ENCODE measurements at places on chromosomes 1 and 21. TPM values are rescaled to one million over a fixed set of nuclear protein-coding genes. Genes with fewer than 3 reads are reported as not detected.

GRCh38 chr1:197268012-197268411, at the start of gene CRB1:
TSS of gene CRB1 (plus strand) at chr1:197268252. CDS start at chr1:197268413, 161 bp downstream.
- DNase-seq, result no peak

MFSD2A gene
- total RNA-seq, result 3.6 TPM

DNA sequence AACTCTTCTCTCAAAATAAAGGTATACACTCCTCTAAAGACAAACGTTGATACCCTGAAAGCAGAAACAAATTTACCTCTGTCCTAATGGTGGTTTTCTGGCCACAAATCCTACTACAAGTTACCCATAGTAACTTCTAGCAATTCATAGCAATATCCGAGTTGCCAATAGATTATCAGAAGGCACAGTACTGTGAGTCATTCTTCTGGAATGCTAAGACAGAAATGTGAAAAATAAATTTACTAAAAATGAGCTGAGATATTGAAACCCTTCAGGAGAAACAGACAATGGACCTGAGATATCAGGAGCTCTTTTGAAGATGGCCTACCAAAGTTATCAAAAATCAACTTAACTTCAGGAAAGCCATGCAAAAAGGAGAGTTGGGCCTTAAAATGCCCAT, 715.0 kb upstream of the ADAMTS5 start:
- peak; percentile 25 for DNase-seq

- peak; percentile 84 for DNase-seq
Observed at GRCh38 chr1:94122201-94122970, 1.4 kb upstream of the ABCA4 start.

DNA sequence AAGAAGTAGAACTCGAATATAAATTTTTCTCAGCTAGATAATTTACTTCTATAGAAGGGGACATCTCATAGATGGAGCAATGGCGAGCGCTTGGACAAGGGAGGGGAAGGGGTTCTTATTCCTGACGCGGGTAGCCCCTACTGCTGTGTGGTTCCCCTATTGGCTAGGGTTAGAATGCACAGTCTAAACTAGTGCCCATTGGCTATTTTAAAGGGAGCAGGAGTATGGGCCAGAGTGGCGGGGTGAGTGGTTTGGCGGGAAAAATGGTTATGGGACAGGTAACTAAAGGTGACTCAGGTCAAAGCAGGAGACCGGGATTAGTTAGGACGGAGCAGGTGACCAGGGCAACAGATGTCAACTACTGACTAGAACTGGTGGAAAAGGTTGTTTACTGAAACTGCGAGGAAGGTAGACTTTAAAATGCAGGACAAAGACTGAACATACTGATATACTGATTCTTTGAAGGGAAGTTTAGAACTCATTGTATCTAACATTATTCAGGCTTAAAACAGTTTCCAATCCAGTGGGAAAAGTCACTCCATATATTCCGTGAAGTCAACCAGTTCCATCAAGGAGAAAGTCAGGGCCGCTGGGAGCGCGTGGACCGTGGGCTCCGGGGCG, 940 bp upstream of the ATAD3A start:
- DNase-seq, result peak; percentile 65

- no peak for DNase-seq
Observed at GRCh38 chr1:112446411-112446810, 50.4 kb downstream of the CTTNBP2NL start.

GRCh38 chr1:233097546-233097945, 147.1 kb downstream of the NTPCR start:
- no peak for DNase-seq

DNA sequence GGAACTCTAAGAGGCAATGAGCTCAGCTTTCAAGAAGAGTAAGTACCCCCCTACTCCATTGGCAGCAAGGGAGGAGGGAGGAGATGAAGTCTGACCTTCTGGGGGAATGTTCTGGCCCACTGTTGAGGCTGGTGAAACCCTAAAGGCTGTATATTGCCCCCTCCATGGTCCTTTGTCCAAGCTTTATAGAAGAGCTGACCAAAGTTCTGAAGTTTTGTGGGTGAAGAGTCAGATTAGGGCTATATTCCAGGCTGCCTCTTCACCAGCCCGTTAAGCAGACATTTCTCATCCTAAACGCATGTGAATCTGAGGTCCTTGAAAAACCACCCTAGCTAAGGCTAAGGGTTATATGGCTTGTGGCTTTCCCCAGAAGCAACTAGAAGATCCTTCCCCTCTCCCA, 1.4 kb downstream of the C1orf94 start:
- DNase-seq, result no peak

DNA sequence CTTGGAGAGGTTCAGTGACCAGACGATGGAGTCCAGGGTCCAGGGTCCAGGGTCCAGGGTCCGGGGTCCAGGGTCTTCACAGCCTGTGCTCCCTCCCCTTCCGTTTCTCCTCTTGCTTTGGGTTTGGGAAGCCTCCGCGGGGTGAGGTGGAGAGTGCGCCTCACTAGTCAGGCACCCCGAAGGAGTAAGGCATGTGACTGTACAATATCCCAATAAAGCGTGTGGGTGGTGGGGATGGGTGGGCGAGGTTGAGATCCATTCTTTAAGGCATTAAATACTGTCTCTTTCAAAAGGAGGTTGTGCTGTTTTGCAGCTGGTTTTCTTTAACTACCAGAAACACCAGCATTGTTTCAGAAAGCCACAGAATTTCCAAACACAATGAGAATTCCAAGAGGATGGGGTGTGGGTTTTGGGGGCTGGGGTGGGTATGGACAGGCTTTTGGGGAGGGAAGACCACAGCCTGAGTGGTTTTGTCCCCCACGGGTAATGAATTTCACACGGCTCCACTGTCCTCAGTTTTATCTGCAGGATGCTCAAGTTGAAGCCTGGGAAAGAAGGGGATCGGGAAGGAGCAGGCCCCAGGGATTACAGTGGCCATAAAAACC, 65.7 kb downstream of the KIF26B start:
- no peak for DNase-seq

TMPRSS2 gene
- not detected for total RNA-seq

DNA sequence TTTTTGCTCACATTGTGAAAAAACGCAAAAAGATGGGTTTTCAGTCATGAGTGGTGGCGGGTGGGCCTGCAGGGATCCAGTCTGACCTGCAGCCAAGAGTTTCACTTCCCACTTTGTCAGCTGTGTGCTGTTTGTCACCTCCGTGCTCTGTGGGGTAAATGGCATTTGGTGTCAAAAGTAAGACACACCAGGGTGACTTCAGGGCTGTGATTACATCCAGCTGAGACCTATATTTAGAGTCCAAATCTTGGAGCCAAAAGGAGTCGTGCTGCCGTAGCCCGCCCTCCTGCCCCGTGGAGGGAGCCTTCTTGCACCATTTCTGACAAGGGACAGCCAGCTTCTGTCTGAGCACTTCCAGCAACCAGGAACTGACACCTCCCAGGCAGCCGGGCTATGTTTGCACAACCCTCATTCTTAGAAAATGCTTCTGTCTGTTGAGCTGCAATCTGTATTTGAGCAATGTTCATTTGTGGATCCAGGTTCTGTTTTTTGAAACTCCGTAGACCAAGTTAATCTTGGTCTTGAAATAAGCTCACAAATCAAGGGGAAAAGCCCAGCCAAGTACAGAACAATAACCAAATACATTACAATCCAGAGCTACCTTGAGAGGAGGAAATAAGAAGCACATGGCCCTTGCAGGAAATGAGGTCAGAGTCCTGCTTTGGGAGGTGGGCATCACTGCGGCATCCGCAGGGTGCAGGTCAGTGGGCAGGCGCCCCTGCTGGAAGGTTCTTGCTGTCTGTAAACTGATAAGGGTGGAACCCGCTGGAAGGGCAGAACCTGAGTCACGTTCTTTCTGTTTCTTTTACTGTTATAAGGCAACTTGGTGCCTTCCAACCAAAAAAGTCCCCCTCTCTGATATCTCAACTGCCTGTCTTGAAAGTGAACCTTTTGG, 14.4 kb downstream of the ABCG1 start:
- DNase-seq, result peak; percentile 76

GRCh38 chr21:37562920-37563640, 196.5 kb downstream of the DYRK1A start:
- DNase-seq, result no peak

- no peak for DNase-seq
Observed at GRCh38 chr1:44485934-44486460, 80.9 kb downstream of the RNF220 start.

DNA sequence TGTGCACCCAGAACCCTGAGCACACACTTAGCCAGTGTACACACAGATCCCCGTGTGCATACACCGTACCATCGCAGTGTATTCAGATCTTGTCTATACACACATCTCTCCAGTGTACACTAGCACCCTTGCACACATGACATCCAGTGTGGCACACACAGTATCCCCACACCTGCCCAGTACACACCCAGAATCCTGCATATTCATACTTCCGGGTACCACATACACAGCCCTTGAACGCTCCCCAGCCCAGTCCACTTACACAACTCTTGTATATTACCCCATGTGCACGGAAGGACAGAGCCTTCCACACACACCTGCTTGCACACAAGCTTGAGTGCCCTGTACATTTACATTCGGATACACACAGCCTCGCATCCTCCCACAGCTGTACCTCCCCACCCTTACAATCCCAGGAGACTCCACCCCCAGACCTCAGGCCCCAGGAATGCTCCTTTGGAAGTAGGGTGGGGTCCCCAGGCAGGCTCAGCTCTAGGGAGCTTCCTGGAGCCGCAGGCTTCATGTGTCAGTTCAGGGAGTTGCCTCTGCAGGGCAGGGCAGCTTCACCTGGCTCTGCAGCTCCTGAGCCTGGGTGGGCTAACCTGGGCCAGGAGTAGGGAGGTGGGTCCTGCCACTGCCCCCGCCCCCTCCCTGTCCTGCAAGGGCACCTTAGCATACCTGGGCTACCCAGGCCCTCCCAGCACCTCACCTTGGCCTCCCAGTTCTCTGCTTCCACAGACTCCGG, 46.2 kb downstream of the AHDC1 start:
- no peak for DNase-seq

- DNase-seq, result peak; percentile 25
Observed at GRCh38 chr1:155835548-155835947, 21.5 kb downstream of the GON4L start.

- DNase-seq, result no peak
Observed at GRCh38 chr1:4076346-4076745, 176.3 kb upstream of the C1orf174 start.

TDRD5 gene
- total RNA-seq, result not detected

DNA sequence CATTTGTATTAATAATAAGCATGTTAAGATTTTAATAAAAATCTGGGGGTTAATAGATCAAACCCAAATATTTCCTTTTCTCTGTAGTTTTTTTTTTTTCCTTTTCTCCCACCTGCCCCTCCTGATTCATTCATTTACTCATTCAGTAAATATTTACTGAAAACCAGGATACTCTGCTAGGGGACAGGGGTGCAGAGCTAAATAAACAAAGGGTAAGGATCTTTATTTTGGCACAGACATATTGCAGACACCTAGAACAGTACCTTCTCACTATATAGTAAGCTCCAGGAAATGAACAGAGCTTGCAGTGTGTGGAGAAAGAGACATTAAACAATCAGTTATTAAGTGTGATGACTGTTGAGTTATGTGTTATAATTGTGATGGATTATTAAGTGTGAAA, 60.9 kb downstream of the AK5 start:
- no peak for DNase-seq

TAGLN2 gene
- 156 TPM for total RNA-seq

ZSCAN20 gene
- total RNA-seq, result 11.2 TPM

- no peak for DNase-seq
Observed at GRCh38 chr1:13869172-13869797, 169.3 kb downstream of the PRDM2 start.

DNA sequence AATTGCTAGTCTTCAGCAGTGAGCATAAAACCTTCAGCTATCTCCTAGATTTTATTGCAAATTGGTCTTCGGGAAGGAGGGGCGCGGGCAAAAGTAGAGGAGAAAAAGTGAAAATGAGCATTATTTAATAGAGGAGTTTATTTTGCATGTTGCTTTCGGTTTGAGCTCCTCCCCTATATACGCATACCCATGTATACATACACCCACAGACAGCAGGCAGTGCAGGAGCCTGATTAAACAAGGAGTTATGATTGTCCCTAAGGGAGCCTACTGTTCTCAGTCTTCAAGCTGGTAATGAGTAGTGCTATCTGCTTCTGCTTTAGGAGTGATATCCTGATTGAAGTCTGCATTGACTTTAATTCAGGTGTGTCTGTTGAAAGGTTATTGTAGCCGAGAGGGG, 133.8 kb downstream of the SPATA46 start:
- DNase-seq, result no peak

DNA sequence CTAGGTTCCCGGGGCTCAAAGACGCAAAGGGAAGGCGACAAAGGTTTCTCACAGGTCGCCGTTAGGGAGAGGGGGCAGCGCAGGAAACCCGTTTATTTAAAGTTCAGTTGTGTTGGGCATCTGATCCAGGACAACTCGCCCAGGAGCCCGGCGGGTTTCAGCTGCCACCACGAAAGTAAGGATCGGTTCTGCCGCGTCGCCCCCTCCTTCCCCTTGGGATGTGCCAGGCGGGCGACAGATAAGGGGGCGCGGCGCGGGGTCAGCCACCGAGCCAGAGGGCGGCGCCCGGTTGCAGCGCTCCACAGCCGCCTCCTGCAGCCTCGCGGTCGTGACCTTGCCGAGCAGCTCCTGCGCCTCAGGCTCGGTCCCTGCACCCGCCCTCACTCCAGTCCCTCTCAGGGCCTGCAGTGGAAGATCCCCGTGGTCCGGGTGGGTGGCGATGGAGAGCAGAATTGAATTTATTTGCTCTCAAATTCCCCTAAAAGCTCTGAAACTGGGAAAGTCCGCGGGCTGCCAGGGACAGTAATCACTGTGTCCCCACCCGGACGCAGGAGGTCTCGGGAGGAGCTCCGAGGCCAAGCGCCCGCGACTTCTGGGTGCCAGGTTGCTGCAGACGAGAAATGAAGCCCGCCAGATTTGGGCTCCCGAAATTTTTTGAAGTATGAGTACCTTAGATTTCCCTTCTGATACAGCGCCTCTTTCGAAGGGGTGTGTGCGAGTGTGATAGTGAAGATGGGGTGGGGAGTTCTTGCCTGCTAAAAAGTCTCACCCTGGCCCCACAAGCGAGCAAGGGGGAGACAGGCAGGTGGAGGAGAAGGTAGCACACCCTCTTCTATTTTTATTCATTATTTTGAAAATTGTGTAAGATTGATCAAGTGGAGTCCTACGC, 28.4 kb upstream of the NFIA start:
- peak; percentile 94 for DNase-seq

GRCh38 chr1:21706151-21706835, 37.1 kb upstream of the RAP1GAP start:
- DNase-seq, result no peak

GRCh38 chr1:10065344-10065685, 32.6 kb downstream of the UBE4B start:
- DNase-seq, result no peak

PTGS2 gene
- total RNA-seq, result 3.3 TPM

FAM72C gene
- 0.59 TPM for total RNA-seq

OR4F29 gene
- total RNA-seq, result under 0.01 TPM

DNA sequence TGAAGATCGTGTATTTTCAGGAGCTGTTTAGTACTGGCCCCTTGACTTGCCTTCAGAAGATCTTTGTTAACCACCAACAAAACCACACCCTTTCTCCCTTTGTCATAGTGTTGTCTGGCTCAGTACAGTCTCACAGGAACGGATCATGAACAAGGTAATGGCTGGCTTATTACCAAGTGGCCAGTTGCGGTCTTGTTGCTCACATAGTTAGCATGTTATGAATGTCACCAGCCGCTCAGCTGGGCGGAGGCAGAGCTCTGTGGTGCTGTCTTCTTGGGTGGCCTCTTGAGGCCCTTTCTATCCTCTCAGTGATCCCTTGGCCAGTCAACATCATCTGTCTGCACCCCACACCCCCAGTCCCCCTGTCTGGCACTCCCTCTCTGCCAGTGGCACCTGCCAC, 21.4 kb downstream of the CNIH3 start:
- peak; percentile 87 for DNase-seq
